Thoracic aorta (tissue), 2 donors: ENCODE measurements at places on chromosomes 12 and 14. TPM values are rescaled to one million over a fixed set of nuclear protein-coding genes. Genes with fewer than 3 reads are reported as not detected.

DNA sequence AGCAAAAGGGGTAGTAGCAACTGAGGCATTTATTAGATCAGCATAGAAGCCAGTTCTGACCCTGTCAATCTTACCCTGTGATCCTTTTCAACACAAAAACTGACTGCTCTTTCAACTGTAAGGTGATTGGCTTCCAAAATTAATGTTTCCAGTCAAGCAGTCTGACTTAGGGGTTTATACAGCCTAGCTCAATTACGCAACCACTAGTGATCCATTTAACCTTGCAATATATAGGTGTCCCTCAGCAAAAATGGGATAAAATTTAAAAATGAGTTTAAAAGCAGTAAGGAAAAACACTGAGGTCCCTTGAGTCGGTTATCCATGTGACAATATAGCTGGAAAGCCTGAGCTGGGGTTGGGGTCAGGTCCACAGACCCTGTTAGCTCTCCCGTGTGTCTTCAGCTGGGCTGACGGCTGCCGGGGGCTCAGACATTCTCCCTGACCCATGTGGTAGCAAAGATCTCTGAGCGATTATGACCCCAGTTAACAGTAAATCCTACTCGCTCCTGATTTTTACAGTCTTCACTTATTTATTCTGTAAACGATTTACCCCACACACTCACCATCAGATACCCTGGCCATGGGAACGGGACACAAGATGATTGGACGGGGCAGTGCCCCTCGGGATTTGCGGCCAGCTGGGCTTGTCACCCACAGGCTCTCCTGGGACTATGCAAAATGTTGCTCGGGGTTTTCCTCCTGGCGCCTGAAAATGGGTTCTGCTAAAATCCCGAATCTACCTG is 16.6 kb downstream of the ADGRD1 start:
- H3K27me3 ChIP-seq, result no peaks in the 10 kb centered on the region
- H3K4me3 ChIP-seq, result no peak overlapping the region
- H3K36me3 ChIP-seq, result peaks cover 6% of the 10 kb centered on the region
- no peaks in the 10 kb centered on the region for H3K4me1 ChIP-seq

GRCh38 chr12:42868291-42868690 is 278.7 kb upstream of the PRICKLE1 start:
- no peak overlapping the region for H3K4me3 ChIP-seq
- H3K27me3 ChIP-seq, result no peaks in the 10 kb centered on the region
- DNase-seq, result no peak
- H3K27ac ChIP-seq, result no peak overlapping the region
- no peaks in the 10 kb centered on the region for H3K4me1 ChIP-seq
- no peaks in the 10 kb centered on the region for H3K36me3 ChIP-seq

DNA sequence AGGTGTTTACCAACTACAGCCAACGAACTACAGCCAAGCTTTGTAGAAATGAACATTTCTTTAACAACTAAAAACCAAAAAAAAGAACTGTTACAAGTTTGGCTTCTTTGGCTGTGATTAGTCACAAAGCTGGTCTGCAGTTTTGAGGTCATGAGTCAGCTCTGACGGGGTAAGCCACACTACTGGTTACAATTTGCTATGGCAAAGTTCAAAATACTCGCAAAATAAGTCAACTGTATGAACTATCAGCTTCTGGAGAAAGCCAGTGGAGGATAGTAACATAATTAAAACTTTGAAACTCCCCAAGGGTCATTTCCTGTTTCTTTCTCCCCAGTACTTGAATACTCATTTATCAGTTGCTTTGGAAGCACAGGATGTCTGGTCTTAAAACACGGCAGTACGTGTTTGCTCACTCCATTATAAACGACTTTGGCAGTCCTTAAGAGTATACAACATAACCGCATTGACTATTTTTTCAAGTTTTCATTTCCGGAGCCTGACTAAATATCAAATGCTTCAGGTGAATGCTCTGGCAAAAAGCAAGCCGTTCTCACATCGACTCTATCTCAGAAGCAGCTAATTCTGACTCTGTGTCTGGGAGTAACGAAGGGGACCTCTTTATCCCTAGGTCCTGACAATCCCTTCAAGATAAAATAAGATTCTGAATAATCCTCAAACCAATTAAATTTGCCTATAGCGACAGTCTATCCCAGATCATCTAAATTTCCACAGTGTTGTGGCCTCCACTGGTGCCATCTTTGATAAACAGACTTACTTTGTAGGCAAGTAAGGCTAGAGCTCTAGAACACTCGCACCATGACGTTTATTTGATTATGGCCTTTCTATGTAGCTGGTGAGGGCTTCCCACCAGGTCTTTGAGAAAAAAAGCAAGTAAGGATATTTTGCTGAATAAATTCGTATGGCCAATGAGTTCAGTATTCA is 10.6 kb downstream of the PHLDA1 start:
- H3K36me3 ChIP-seq, result no peaks in the 10 kb centered on the region
- H3K4me3 ChIP-seq, result no peak overlapping the region
- DNase-seq, result no peak
- no peaks in the 10 kb centered on the region for H3K27me3 ChIP-seq
- H3K4me1 ChIP-seq, result peaks cover 6% of the 10 kb centered on the region
- H3K27ac ChIP-seq, result peak overlapping the region; percentile 45

DNA sequence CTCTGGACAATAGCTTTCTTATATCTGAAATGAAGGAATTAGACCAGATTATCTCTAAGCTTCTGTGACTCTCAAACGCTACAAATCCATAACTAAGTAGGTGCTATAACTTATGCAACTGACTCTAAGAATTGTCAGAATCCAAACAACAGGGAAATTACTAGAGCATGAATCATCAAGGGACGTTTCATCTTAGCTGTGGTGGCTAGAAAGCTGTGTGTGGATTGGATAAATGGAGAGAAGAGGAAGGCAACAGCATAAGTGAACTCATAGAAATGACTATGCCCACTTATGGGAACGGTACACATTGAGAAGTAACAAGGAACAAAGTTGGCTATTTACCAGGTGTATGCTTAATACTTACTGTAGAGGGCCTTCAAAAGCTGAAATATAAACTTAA is 96.0 kb upstream of the NEDD1 start:
- no peak overlapping the region for H3K4me3 ChIP-seq
- H3K27me3 ChIP-seq, result no peaks in the 10 kb centered on the region
- H3K4me1 ChIP-seq, result no peaks in the 10 kb centered on the region
- no peaks in the 10 kb centered on the region for H3K36me3 ChIP-seq
- no peak for DNase-seq
- H3K27ac ChIP-seq, result no peak overlapping the region

DNA sequence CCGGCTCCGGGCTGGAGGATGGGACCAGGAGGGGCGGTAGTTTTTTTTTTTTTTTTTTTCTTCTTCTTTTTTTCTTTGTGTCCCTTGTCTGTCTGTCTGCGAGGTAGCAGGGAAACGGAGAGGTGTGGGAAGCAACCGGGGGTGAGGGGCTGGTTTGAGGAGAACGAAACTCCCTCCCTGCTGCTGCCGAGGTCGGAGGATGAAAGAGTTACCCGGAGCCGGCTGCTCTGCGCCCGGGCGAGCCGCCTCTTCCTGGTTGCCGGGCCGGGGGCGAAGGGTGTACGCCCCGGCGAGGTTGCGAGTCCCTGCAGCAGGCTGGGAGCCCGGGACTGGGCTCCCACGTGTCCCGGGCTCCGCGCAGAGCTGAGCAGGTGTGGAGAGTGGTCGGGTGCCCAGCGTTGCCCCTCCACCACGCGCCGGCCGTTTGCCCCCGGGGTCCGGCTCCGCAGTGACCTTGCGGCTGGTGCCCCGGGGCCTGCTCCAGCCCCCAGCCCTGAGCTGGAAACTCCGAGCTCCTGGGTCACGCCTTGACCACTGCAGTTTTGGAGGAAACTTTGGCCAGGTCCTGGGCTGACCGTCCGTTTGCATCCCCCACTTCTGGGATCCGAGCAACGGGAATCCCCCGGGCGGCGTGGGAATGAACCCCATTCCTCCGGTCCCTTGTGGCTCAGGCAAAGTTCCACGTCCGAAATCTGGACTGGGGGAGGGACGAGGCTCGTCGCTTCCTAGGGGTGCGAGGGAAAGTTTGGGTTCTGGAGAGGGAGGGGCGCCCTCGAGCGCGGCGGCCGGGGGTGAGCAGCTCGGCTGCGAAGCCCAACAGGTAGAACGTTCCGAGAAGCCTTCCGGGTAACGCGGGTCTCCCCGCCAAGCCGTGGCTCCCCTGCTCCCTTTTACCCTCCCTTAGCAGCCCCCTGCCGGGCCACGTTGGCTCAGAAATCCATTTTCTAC is 1.3 kb downstream of the CHST11 start:
- H3K36me3 ChIP-seq, result no peaks in the 10 kb centered on the region
- DNase-seq, result no peak
- H3K4me1 ChIP-seq, result peaks cover 38% of the 10 kb centered on the region
- H3K27ac ChIP-seq, result peak overlapping the region; percentile 86
- H3K4me3 ChIP-seq, result peak overlapping the region; percentile 93

Gene PLXNC1
- total RNA-seq, result 8.5 TPM

GRCh38 chr12:50626026-50626425 is 121.2 kb downstream of the DIP2B start:
- no peaks in the 10 kb centered on the region for H3K27me3 ChIP-seq
- no peak overlapping the region for H3K4me3 ChIP-seq
- no peak for DNase-seq
- no peak overlapping the region for H3K27ac ChIP-seq

GRCh38 chr14:98633380-98633779 is 638.6 kb downstream of the BCL11B start:
- H3K4me3 ChIP-seq, result no peak overlapping the region
- no peaks in the 10 kb centered on the region for H3K27me3 ChIP-seq
- DNase-seq, result no peak

GRCh38 chr12:53346491-53346890 is 10.3 kb upstream of the SP7 start:
- H3K36me3 ChIP-seq, result no peaks in the 10 kb centered on the region
- H3K27me3 ChIP-seq, result no peaks in the 10 kb centered on the region
- no peak for DNase-seq
- H3K4me3 ChIP-seq, result no peak overlapping the region

Gene RTN1
- 129 TPM for total RNA-seq

- DNase-seq, result no peak
- H3K4me1 ChIP-seq, result peaks cover 7% of the 10 kb centered on the region
- H3K36me3 ChIP-seq, result no peaks in the 10 kb centered on the region
- no peak overlapping the region for H3K4me3 ChIP-seq
- H3K27me3 ChIP-seq, result no peaks in the 10 kb centered on the region
These were observed 126.3 kb upstream of the FBXO33 start for GRCh38 chr14:39558525-39558924.

DNA sequence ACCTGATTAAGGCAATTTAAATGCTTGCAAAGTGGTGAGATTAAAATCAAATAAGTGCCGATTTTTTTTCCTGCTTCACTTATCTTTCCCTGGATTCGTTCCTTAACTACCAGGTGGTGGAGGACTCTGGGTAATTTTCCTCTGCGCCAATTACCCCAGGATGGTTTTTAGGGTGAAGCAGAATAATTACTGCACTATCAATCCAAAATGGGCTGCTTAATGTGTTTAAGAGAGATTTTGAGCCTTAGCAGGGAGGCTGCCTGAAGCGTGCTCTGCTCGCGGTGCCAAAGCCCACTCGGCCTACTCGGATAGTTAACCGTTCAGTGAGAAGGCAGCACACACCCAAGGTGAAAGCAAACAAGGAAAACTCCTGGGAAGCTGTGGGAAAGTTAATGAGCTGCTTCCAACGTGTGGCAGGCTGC is 274.9 kb upstream of the LMO3 start:
- H3K4me3 ChIP-seq, result peak overlapping the region; percentile 23
- no peak overlapping the region for H3K27ac ChIP-seq
- no peaks in the 10 kb centered on the region for H3K27me3 ChIP-seq
- DNase-seq, result no peak
- H3K4me1 ChIP-seq, result no peaks in the 10 kb centered on the region
- H3K36me3 ChIP-seq, result no peaks in the 10 kb centered on the region

Gene STAB2
- total RNA-seq, result not detected

Gene OVCH1
- total RNA-seq, result 0.78 TPM

Gene TAS2R19
- 8.3 TPM for total RNA-seq

GRCh38 chr12:96907671-96908422 is 790 bp downstream of the NEDD1 start:
- H3K4me3 ChIP-seq, result peak overlapping the region; percentile 97
- H3K27me3 ChIP-seq, result no peaks in the 10 kb centered on the region
- peaks cover 20% of the 10 kb centered on the region for H3K4me1 ChIP-seq
- H3K27ac ChIP-seq, result peak overlapping the region; percentile 55
- no peaks in the 10 kb centered on the region for H3K36me3 ChIP-seq

Gene HNF1A
- total RNA-seq, result 0.49 TPM

DNA sequence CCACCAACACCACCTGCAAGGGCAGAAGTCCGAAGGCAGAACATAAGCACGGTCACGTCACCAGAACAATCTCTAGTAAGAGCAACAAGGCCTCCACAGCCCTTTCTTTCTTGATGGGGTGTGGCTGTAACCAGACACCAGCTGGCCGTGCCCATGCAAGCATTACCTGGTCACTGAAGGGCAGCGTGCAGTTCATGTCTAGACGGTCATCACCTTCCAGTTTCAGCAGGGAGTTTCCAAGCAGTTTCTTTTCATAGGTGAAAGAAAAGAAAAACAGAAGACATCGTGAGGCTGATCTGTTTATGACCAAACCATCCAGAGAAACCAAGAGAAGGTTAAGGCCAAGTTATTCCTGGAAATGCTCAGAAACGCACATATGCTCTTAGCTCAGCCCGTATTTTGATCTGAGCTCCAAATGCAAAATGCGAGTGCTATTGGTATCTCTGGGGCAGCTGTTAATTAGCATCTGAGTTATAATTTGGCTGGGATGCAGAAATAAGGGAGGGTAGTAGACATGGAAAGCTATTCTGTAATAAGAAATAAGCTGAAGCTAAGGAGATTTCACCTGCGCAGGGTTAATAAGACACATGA is 42.5 kb downstream of the PRKAB1 start:
- H3K36me3 ChIP-seq, result no peaks in the 10 kb centered on the region
- H3K27ac ChIP-seq, result no peak overlapping the region
- H3K4me3 ChIP-seq, result no peak overlapping the region
- H3K4me1 ChIP-seq, result no peaks in the 10 kb centered on the region
- no peaks in the 10 kb centered on the region for H3K27me3 ChIP-seq

GRCh38 chr14:56172571-56172971 is 54.4 kb downstream of the PELI2 start:
- DNase-seq, result no peak
- no peaks in the 10 kb centered on the region for H3K27me3 ChIP-seq
- no peak overlapping the region for H3K4me3 ChIP-seq
- peaks cover 18% of the 10 kb centered on the region for H3K4me1 ChIP-seq
- H3K27ac ChIP-seq, result no peak overlapping the region
- no peaks in the 10 kb centered on the region for H3K36me3 ChIP-seq

- H3K4me3 ChIP-seq, result no peak overlapping the region
- H3K27ac ChIP-seq, result no peak overlapping the region
- no peaks in the 10 kb centered on the region for H3K4me1 ChIP-seq
- H3K27me3 ChIP-seq, result no peaks in the 10 kb centered on the region
These were observed 143.5 kb downstream of the RIMBP2 start for GRCh38 chr12:130572553-130572952.

GRCh38 chr12:56676851-56677580 is 11.1 kb downstream of the PTGES3 start:
- H3K27me3 ChIP-seq, result no peaks in the 10 kb centered on the region
- no peak for DNase-seq
- peaks cover 12% of the 10 kb centered on the region for H3K36me3 ChIP-seq
- H3K27ac ChIP-seq, result no peak overlapping the region

GRCh38 chr12:57146092-57146491 is 1.3 kb downstream of the LRP1-AS start:
- no peak for DNase-seq
- peaks cover 43% of the 10 kb centered on the region for H3K36me3 ChIP-seq
- H3K4me1 ChIP-seq, result peaks cover 61% of the 10 kb centered on the region

GRCh38 chr14:78164226-78164853 is 5.8 kb upstream of the NRXN3 start:
- H3K4me1 ChIP-seq, result no peaks in the 10 kb centered on the region
- no peak overlapping the region for H3K4me3 ChIP-seq
- H3K36me3 ChIP-seq, result no peaks in the 10 kb centered on the region
- H3K27me3 ChIP-seq, result no peaks in the 10 kb centered on the region
- no peak for DNase-seq
